Suprapubic skin (tissue), 4 donors: ENCODE measurements at places on chromosomes 3 and 15. TPM values are rescaled to one million over a fixed set of nuclear protein-coding genes. Genes with fewer than 3 reads are reported as not detected.

DNA sequence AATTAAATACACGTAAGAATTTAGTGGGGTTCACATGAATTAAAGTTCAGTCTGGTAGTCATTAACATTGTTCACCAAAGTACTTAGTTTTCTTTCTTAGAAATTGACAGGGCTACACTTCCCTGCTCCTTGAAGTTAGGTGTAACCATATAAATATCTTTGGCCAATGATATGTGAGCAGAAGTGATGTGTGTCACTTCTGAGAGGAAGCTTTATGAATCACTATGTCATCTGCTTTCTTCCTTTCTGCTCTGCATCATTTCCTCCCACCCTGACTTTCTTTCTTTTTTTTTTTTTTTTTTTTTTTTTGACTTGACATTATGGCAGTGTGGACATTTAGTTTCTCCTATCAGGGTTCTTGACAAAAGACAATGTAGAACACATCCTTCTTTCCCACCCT is 156.2 kb upstream of the COL8A1 start:
- DNase-seq = no peak

DNA sequence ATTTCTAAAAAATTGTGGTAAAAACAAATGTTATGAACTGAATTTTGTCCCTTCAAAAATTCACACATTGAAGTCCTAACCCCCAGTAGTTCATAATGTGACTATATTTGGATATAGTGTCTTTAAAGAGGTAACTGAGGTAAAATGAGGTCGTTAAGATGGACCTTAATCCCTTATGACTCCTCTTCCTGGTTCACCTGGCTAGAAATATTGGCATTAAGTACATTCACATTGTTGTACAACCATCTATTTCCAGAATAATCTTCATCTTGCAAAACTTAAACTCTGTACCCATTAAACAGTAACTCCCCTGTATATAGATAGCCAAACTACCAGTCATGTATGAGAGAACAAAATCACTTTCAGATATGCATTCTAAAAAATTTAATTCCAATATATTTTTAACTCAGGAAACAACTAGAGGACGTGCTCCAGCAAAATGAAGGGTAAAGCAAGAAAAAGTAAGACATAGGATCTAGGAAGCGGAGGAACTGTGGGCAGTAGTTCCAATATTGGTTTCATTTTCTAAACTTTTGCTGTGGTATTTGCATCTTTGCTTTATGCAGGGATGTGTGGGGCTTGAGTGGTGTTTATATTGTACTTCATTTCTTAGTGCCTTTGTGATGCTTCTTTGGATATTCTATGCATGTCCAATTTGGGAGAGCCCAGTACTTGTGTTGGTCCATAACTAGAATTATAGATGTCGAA is 36.7 kb upstream of the IL20RB start:
- no peak for DNase-seq

DNA sequence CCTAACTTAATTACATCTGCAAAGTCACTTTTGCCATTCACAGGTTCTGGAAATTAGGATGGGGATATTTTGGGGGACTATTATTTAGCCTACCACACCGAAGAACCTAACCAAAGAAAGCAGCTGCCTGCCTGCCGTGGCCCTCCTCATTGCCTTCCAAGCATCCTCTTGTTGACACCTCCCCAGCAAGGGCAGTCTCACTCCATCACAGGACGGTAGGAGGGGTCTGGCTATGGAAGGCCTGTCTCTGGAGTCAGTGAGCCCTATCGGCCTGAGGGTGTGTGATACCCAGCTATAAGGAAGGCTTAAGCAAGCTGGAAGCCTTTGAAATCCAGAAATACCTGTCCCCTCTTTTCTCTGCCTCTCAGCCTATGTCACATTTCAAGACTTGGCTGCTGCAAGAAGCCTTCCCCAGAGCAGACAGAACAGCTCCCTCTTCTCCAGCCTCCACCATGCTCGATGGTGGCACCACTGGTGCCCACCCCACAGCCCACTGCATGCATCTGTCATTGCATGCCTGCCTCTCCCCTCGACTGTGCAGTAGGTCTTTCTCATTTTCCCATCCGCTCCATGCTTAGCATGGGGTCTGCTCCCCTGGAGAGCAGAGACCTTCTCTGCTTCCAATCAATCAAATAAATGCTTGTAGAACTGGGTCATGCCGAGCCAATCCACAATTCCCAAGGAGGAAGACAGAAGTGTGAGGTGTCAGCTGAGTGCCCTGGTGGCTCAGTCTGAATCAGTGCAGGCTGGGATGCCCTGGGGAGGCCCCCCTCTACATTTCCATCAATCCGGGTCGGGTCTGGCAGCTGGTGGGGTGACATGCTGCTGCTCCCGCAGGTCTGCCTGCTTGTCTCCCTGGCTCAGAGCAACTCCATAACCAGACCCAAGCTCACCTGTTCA is 23.9 kb upstream of the LOXL1 start:
- no peak for DNase-seq

Gene NSUN3
- total RNA-seq = 9.8 TPM

DNA sequence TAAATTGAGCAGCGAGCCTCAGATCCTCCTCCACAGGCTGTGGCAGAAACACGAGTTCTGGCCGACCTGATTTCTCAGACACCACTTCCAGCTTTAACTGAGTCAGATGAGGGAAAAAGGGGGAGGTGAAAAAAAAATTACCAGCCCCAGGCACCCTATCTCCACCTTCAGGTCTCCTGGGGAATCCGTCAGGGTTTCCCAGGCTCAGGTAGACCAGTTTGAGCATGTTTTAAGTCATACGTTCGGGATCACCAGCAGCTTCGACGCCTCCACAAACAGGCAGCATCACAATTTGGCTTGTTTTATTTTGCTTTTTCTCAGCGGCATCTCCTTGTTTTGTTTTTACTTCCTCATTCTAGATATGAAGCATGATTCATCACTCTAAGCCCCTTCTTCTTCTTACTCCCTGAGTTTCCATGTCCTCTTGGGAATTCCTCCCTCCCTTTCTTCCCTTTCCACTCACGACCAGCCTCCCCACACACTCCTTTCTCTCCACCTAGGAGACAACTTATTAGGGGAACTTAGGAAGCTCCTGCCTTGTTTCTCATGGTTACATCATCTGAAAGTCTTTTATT is 190.1 kb downstream of the ZNF621 start:
- no peak for DNase-seq

DNA sequence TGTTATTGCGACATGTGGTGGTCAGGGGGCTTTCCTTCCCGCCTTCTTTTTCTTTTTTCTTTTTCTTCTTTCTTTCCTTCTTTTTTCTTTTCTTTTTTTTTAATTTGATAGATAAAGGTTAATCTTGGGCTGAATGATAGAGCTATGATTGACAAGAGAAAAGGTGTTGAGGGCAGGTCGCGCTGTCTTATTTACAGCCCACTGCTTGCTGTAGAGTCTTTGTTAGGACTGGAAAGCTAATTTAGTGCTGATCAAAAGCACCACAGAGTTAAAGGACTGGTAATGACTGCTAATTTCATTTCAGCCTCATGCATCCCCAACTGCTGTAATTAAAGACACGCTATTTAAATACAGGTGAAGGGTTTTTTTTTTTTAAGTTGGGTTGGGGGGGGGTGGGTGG is 10.6 kb upstream of the SOX2 start:
- no peak for DNase-seq

DNA sequence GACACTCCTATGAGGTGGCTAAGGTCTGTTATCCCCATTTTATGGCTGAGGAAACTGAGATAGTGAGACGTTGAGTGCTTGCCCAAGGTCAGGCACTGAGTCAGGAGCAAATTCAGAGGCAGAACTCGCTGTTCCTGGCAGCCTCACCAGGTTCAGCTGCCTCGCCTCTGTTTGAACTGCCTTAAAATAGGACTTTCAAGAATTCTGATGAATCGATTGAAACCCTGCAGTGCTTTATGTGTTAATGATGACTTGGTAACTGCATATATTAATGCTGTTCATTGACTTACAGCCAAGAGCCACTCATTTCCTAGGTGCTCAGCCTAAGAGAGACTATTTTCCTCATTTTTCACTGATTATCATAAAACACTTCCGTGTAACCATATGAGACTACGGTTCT is 79.5 kb upstream of the BHLHE40 start:
- no peak for DNase-seq

Gene DNAJA4
- 42.8 TPM for total RNA-seq

DNA sequence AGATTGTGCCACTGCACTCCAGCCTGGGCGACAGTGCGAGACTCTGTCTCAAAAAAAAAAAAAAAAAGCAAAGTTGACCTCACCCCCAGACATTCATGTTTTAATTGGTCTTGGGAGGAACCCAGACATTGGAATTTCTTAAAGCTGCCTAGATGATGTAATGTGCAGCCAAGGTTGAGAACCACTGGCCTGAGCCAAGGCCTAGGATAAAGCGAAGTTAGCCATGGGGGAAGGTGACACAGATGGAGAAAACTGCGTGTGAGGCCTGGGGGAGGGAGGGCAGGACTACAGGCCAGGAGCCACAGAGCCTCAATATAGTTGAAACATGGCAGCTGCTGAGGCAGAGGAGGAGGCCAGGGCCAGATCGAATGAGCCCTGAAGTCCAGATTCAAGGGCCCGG is 21.0 kb downstream of the GLB1 start:
- DNase-seq = no peak

Gene MINAR1
- total RNA-seq = 0.23 TPM

Gene CCDC39
- total RNA-seq = not detected
